Fibroblast of lung (primary cell): ENCODE measurements at places on chromosomes 7 and 10.
A peak's percentile ranks its signal among the peaks of the same experiment; 100 is the strongest.

- no peak for DNase-seq
Observed at GRCh38 chr7:128108129-128108528, 76.9 kb upstream of the LRRC4 start.

GRCh38 chr10:130481076-130481930 is 345.1 kb downstream of the GLRX3 start:
- DNase-seq = no peak

DNA sequence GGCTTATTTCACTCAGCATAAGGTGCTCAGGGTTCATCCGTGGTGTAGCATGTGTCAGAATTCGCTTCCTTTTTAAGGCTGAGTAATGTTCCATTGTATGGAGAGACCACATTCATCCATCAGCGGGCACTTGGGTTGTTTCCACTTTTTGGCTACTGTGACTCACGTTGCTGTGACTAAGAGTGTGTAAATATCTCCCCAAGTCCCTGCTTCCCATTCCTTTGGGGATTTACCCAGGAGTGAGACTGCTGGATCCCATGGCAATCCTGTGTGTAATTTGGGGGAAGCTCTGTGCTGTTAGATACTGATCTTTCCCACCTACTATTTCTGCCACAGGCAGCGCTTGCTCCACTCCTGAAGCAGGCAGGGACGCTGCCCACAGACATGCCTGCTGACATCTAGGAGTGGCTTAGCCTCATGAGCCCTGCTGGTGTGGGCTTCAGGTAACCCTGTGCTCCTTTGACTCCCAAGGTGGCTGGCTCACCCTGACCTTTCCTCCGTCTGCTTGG is 346.0 kb downstream of the FRMD4A start:
- peak; percentile 79 for DNase-seq

- DNase-seq = peak; percentile 74
Observed at GRCh38 chr10:108787932-108788331, 1135.4 kb downstream of the XPNPEP1 start.
